Lower lobe of right lung (tissue), 2 donors: ENCODE measurements at places on chromosomes 4 and X.

GRCh38 chr4:159487284-159487747 is 384.4 kb downstream of the RAPGEF2 start:
- no peak for DNase-seq

- no peak for DNase-seq
Observed at GRCh38 chr4:88533088-88533790, 9.7 kb upstream of the PYURF start.

DNA sequence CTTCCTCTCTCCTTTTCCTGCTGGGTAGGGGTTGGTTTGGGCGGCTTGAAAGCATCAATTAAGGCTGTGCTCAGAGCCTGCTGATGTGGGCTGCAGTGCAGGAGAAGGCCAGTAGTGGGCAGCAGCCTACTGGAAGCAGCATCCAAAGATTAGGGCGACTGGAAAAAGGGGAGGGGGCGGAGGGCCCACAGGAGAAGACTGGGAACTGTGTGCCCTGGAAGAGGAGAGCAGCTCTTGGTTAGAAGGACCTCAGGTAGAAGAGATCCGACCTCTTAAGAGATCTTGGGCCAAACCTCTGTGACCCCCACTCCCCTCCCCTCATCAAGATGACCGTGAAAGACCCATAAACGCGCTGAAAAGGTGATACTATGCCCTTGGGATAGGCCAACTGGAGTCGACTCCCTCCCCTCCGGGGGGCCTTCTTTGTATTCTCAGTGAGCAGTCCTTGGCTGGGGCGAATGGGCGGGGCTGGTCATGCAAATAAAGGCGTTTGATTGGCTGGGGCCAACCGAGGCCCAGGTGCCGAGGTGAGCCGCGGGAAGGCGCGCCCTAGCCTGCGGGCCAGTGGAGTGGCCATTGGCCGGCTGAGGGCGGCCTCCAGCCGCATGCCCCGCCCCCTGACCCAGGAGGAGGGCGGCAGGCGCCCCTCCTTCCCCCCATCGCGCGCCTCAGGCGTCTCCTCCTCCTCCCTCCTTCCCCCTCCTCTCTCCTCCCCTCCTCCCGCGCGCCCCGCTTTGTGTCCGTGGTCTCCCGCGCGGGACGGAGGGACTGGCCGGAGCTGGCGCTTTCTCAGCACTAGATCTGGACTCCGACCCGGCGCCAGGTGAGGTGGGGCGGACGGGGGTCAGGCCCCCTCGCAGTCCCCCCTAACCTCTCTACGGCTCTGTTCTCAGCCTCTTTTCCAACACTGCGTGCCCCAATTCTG is 10.1 kb downstream of the DLG3 start:
- DNase-seq, result peak; percentile 86

- no peak for DNase-seq
Observed at GRCh38 chrX:13203271-13203670, 116.6 kb downstream of the ATXN3L start.

GRCh38 chr4:99845708-99846469 is 29.3 kb downstream of the DAPP1 start:
- DNase-seq, result no peak

DNA sequence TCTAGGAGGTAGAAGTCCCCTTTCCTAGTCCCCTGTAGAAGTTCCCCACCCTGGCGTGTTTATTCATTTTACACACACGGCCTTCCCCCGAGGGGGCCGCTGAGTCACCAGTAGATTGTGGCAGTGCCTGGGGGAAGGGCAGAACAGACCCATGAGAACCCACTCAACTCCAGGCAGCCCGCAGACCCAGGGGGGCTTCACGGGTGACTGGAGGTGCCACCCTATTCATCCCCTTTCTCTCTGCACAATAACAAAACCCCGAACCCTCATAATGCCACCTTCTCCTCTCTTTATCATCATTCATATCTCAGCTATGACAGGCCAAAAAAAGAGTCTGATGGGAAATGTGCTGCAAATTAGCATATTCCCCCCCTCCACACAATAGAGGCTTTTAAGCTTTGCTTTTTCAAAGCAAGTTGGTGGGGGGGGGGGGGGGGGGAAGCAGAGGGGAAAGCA is 20.4 kb upstream of the GPM6B start:
- no peak for DNase-seq

GRCh38 chrX:48802905-48803200 is 986 bp downstream of the HDAC6 start:
- no peak for DNase-seq

DNA sequence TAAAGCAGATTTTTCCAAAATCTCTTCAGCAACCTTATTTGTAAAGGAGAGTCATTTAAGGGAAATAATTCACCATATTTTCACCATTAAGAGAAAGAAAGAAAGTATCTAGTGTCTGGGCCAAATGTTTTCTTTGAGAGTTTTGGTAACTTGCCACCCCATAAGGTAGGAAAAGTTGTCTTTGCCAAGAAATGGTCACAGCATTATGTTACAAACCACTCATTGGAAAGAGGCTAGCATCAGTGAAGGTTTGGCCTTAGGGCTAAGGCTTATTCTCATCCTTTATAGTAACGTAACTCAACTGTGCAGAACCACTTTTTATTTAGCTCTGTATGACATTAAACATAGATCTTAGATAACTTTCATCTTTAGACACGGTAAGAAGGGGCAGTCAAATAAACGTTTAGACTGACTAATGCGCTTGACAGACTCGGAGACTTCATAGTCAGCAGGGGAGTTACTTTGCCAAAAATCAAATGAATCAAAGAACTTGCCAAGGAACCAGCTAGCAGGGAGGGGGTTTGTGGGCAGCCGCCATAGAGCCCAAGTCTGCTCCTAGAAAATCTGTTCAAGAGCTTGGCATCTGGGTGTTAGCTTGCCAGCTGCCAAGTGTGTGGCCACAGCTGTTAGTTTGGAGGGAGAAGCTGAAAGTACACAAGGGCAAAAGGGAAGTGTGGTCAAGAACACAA is 182.8 kb upstream of the GRID2 start:
- no peak for DNase-seq
